MM.1S (cell line): ENCODE measurements at places on chromosomes 3 and 15.

DNA sequence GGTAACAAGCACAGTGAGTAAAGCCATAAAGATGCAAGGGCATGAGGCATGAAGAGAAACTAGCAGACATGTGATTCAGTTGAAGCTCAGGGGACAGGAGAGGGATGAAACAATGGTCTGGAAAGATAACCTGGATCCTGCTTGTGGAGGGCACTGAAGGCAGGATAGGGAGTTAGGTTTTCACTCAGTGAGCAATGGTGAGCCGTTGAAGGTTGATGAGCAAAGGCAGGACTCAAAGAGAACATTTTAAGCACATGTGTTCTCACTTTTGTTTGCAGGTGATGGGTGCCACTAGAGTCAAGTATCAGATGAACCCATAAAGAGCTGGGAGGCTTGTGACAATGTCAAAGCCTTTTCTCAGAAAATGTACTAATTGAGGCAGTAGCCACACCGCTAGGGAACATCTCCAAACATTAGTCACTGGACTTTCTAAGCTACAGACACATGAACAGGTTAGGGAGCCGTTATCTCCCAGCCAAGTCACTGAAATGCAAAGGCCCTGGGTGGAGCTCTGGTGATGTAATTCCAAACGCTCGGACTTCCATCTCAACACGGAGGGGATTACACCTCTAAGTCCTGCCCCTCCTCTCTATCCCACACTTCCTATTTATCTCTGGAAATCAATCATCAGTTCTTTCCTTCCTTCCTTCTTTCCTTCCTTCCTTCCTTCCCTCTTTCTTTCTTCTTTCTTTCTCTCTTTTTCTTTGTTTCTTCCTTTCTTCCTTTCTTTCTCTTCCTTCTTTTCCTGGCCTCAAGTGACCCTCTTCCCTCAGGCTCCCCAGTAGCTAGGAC, 22.7 kb downstream of the KLHL6 start:
- DNase-seq = no peak

GRCh38 chr15:78201281-78202190, 32.8 kb downstream of the ACSBG1 start:
- no peak for DNase-seq

GRCh38 chr3:168933614-168934013, 729.9 kb downstream of the MECOM start:
- DNase-seq = no peak

DNA sequence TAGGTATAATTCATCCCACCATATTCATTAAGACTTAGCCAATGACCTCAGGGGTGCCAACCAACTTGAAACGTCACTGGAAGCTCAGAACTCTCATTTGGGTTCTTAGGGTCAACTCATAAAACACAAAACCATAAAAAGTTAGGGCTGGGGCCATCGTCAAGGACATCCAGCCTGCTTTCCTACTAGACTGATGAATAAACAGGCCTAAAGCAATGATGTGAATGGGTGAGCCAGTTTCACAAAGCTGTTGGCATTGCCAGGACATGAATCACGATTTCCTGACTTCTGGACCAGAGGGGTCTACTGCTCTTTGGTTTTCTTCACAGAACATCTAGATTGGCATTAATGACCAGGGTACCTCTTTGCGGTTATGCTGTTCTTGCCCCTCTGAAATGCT, 64.7 kb downstream of the EOMES start:
- no peak for DNase-seq

DNA sequence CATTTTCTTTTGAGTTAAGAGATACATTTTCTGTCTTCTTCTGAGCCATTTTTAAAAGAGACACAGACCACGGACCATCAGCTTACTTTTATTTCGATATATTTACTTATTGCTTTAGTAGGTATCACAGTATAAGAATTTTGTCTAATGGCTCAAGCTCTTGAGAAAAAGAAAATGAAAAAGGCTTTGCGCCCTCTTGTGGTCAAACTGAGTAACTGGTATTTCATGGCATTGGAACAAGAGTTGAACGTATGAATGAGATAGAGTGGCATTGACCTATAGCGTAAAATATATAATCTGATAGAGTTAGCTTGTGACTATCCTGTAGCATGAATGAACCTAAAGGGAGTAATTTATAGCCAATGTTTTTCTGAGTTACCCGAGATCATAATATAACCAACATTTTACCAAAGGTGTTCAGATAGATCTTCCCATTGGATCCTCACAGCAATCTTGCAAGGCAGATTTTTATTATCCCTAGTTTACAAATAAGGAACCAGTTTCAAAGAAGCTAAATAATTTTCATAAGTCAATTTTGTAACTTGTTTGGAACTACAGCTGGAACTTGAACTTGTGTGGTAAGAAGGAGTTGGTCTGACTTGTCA, 154.6 kb downstream of the POLR2M start:
- peak; percentile 75 for DNase-seq

- DNase-seq = no peak
These were observed 25.3 kb downstream of the ZNF592 start for GRCh38 chr15:84773716-84774115.

DNA sequence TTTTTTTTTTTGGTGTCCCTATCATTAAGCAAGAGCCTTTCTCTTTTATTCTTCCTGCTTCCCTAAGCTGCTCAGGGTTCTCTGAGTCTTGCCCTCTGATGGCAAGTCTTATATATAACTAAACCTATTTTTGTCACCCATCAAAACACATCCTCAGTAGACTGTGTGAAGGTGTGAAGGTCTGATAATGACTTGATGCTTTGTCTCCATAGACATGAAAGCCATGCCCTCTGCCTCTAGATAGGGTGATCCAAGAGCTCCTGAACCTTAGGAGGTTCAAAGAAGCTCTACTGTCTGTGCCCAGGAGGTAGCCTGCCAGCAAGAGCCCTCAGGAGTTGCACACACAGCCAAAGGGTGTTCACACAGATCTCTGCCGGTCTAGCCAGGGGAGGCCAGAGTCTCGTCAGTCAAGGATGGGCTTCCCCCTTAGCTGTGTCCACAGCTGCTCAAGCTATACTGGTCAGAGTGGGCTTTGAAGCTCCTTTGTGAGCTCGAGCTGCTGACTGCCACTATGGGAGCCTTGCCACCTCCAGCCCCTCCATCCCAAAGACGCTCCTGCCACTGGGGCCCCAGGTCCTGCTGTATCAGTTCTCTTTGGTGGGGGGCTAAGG, 13.1 kb upstream of the SNX22 start:
- no peak for DNase-seq

- no peak for DNase-seq
These were observed 23.1 kb upstream of the RHO start for GRCh38 chr3:129505341-129505740.

DNA sequence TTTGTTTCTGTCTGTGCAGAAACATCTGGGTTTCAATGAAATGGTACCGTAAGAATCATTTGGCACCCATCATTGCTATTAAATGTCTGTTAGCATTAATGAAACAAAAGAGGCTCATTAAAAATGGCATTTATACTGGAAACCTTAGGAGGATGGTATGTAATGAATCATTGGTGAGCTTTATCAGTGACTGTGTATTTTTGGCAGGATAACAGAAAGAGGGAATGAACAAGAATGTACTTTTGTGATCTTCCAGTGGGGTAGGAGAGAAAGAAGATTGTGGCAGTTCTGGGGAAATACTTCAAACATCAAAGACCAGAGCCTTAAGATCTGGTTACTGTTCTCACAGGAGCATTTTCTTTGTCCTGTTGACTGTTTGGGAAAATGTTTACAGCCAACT, 4.7 kb upstream of the DCBLD2 start:
- no peak for DNase-seq

DNA sequence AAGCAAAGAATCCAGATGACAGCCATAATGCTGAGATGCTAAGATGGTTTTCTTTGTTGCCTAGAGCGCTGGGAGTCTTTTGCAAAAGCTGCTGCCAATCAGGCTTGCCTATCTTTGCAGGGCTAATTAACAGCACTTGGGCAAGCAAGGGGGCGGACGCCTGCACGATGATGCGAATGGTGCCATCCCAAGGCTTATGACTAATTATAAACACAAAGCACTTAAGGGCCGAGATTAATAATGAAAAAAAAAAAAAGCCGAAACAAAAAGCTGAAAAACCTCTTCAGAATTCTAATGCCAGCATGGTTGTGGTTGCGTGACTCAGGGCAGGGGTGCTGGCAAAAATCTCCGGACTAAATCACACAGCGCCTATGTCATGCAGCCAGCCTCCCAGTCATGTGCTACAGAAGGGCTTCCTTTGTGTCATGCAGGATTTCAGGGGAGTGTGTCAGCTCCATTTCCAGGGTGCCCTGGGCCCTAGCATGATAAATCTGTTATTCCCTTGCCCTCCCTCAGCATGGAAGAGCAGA, 185.0 kb upstream of the ANKRD28 start:
- no peak for DNase-seq

GRCh38 chr3:19792388-19792787, 141.6 kb downstream of the EFHB start:
- no peak for DNase-seq

GRCh38 chr15:43518197-43518761, 871 bp downstream of the MAP1A start:
- no peak for DNase-seq

DNA sequence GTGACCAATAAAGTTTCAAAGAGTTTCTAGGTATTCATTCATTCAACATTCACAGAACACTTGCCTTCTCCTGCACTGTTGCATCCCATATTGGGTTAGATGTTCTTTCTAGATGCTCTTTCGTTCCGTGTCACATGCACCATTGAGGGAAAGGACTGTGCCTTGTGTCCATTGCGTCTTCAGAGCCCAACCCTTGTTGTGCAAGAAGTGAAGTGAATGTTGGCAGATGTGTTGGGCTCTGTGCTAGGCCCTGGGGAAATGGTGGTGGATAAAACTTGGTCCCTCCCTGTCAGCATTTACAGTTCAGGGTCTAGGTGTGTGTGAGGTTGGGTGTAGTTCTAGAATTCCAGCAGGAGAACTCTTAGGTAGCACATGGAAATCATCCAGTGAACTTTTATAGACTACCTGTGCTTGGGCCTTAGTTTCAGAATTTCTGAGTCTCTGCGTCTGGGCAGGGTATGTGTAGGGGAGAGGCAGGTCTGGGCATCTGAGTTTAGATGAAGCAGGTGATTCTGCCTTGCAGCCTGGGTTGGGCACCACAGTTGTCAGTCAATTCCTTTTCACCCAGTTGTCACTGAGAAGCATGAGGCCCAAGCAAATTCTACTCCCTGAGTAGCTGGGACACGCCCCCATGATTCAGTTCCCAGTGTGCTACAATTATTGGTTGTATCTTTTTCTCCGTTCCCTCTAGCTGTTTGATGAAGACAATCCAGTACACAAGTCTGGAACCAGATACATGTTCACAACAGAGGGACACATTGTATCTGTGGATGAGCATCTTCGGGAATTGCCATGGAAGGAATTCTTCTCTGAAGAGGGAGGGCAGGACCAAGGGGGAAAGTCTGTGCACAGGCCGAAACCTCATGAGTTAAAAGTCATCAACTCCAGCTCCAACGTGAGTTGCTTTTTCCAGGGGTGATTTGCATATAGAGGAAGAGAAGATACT, 25.4 kb downstream of the EDEM1 start:
- peak; percentile 91 for DNase-seq

DNA sequence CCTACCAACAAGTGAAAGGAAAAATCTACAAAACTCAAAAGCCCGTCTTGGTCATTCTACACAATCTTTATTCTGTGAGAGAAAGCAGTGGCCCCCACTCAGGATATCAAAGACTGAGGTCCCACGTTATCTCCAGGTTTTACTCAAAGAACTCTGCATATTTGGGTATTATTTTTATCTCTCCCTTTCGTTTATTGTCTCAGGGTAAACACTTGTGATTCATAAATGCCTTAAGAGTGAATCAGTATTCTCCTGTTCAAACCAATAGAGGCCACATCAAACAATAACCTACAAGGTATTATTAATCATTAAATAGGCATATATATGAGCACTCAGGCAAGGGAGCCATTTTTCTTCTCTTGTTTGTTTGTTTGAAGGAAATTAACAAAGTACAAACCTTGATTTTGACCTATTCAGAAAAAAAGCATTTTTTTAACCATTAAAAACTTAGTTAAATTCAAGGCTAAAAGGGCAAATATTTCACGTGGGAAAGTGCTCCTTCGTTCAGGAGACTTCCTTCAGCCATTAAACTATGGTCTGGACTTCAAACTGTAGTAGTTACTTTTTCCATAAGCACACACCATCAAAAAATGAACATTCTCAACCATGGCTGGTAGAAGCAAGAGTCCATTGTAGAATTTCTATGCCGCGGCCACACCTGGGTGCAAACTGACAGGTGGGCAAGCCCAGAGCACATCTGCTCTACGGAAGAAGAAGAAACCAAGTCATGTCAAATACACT, 13.9 kb upstream of the HES1 start:
- no peak for DNase-seq

DNA sequence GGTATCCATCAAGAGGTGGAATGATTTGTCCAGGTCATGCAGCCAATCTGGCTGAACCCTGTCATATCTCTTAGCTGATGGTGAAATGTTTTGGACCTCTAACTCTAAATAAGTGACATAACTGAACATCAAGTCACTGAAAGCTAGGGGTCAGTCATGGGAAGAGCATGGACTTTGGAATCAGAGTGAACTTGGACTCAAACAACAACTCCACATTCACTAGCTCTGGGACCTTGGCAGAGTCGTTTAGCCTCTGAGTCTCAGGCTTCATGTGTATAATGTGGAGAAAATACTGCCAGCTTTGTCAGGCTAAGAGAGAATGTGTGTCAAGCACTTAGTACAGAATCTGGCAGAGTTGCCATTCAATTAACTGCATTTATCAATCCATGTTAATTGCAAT, 557.8 kb upstream of the CFAP20DC start:
- DNase-seq = no peak

DNA sequence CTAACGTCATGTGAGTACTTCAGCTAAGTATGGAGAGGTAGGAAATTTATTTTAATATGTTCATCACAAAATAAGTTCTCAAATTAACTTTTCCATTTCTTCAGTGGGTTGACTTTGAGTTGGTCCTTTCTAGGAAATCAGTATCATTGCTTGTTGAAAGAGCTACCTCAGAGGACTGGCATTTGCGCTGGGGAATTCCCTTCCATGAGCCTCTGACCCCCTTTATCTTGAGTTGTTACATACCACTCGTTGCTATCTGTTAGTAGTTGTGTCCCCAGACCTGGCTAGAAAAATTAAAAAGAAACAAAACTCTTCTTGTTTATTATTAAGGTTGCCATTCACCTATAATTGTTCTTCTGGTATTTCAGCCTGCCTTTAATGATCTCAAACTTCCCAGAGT, 96.8 kb upstream of the ROBO2 start:
- no peak for DNase-seq

GRCh38 chr3:111749171-111750170, 109.6 kb upstream of the PHLDB2 start:
- DNase-seq = no peak
